ENCODE measurements at places on chromosomes 12 and 14.

GRCh38 chr12:1972856-1973317 lies 31.4 kb downstream of the DCP1B start:
- no peak for DNase-seq

DNA sequence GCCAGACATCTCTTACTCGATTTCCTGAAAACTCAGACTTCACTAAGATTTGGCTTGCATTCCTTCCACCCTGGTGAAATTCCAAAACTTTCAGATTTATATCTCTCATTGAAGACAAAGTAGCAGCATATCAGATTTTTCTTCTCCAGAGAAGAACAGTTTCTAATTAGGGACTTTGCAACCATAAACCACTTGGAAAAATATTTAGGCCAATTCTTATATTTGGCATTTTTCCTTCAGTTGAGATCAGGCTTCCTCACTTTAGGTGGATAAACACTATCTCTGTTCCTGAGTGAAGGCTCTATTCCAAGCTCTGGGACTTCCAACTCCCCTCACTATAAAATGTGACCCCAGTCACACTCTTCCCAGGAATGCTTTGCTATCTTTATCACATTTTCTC lies 1434.3 kb upstream of the FLRT2 start:
- no peak for DNase-seq

DNA sequence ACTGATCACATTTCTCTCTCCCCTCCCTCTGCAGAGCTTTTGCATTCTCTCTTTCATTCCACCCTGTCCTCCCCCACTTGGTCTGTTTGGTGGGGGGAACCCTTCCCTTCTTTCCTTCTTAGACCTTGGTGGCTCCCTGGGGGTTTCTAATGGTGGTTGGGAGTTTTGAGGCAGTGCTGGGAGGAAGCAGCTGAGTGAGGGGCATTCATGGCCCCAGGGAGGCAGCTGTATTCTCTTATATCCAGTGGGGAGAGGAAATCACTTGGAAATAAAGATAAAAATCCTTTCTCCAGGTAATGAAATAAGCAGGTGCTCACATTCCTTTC lies 13.3 kb downstream of the NGDN start:
- DNase-seq: no peak

GRCh38 chr14:68784226-68784910 lies 8.5 kb downstream of the ZFP36L1 start:
- no peak for DNase-seq

- no peak for DNase-seq
These were observed 935 bp upstream of the CRIP1 start for GRCh38 chr14:105485739-105486162.

DNA sequence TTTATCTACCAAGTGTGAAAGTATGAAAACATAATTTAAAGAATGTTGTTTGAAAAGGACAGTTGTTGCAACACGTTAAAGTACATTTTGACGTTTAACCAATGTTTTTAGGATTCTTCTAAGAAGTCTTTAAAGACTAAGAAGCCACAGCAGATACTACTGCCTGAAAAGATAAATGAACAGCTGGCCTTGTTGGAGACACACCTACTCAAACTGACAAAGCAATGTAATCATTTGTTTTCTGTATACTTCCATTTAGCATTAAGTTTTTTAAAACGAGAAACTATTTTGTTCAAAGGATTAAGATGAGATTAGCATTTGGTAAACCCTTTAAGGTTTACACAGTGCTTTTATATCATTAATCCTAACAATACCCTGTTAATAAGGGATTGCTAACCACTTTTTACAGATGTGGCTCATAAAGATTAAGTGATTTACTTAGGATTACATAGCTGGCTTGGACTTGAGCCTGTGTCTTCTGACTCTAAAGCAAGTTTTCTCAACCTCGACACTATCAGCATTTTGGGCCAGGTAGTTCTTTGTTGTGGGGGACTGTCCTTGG lies 134.4 kb downstream of the CFAP54 start:
- DNase-seq: no peak

DNA sequence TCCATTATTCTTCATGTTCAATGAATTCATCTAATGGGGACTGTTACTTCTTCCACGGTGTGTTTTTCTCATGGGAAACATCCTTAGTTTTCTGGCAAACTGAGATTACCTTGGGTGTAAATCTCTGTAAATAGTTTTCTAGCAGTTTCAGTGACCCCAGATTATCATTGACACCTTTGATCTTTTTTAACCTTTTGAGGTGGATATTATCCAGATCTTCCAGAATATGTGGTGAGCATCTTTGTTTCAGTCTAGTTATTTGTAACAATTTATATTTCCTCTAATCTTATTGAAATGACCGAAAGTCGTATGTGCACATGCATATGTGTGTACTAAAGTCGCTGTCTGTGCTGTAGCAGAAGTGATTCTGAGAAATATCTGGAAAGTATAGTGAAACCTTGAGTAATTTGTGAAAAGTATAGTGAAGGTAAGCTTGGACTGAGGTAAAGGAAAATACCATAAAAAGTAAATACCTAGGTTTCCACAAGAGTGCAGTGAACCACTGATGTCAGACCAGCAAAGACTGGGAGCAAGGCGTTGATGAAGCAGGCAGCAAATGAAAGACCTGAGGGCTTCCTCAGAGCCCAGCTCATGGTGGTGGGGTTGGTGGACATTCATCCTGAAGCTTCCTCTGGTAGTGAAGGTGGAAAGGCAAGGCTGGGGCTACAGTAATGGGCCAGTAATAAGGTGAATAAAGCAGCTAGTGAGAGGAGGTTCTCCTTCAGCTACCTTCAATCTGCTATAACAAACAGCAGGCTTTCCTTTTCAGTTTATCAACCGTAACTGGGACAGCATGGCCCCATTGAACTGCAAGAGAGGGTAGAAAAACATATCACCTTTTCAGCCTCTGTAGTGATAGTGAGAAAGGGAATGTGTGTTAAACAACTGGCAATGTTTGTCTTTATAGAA lies 480.2 kb upstream of the FBXO33 start:
- DNase-seq: no peak

- DNase-seq: no peak
These were observed 18.0 kb downstream of the GSC start for GRCh38 chr14:94751956-94752355.

Data from NCI-H1105 (cell line).